ENCODE measurements at places on chromosomes 12 and 14.

DNA sequence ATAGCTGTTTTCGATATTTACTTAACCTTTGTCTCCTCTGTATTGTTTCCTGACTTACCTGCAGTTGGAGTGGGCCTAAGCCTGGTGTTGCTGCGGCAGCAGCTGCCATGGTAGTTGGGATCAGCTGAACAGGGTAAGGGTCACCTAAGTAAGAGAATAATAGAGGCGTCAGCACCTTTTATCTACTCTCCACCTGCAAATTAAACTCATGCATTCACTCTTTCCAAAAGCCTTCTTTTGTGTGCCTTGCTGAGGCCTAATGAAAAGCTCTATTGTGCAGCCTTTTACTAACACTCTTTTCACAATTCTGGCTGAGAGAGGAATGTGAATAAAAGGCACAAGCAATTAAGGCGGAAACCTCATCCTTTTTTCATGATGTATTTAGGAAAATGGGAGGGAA lies 308.7 kb downstream of the SOX5 start:
- DNase-seq = no peak

DNA sequence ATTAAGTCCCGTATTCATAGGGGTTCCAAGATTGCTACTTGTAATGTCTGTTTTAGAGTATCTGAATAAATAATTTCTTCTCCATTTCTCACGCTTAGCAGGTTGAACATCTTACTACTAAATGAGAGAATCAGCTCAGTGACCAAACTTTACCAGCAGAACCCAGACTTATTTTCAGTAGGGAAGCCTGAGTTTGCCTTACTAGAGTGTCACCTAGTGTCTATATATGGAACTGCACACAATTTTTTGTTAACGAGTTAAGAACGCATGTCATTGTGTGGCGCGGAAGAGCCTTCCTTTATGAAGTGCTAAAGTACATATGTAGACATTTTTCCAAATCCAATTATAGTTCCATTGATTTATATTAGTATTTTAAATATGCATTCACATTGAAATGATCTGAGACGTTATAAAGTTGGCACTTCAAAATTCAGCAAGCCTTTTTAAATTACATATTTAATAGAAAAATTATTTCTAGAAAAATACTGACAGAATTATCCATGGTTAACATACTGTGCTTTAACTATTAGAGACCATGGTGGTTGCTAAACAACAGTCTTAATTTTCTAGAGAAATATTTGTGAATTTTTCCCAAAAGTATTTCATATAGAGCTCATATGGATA lies 88.3 kb downstream of the RPS29 start:
- peak; percentile 12 for DNase-seq

DNA sequence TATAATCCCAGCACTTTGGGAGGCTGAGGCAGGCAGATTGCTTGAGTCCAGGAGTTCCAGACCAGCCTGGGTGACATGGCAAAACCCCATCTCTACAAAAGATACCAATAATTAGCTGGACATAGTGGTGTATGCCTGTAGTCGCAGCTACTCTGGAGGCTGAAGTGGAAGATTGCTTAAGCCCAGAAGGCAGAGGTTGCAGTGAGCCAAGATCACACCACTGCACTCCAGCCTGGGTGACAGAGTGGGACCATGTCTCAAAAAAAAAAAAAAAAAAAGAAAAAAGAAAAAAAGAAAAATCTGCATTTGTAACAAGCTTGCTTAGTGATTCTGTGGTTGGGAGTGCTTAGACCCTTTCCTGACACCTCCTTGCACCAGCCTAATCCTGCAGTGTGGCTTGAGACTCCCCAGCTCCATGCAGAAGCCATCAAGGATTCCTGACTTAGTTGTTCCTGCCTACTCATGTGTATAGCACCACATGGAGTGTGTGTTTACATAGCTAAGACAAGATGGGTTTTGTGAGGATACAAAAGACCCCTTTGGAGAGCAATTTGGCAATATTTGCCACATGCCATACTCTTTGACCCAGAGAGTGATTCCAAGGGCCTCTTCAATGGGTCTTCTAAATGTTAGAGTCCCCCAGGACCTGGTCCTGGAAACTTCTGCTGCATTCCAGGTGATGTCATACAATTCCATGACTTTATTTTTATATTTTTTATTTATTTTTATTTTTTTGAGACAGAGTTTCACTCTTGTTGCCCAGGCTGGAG lies 5.1 kb upstream of the TMED10 start:
- DNase-seq = no peak

DNA sequence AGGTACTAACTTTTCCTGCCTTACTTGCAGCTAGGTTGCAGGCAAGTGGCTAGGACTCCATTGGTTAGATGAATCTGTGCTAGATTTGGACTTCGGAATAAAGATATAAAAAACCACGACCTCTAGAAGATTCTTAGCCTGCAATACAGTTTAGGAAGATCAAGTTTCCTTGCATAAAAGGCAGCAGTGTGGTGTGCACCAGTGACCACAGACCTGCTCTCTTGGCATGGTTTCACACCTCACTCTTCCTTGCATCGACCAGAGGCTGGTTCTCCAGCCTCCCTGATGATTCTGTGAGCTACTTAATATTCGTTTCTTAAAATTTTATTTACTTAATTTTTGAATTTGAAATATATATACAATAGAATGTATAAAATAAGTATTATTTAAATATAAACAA lies 9.8 kb downstream of the KLHDC1 start:
- no peak for DNase-seq

- no peak for DNase-seq
Measured at GRCh38 chr14:34650786-34651584, 21.0 kb upstream of the SNX6 start.

DNA sequence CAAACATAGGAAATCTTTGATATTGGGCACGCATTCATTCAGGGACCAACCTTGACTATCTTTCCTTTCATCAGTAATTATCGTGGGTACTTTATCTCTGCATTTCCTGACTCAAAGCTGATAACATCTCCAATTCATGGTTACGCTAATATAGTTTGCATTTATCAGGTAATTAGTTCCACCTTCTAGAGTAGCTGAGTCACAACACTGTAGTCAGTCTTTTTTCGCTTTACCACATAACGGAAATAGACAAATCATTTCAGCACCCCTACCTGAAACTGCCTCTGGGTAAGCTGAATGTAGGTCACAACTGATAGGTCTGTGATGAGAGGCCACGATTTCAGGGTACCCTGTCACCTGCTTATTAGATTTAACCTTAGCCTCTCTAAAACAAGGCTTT lies 36.7 kb upstream of the IL22 start:
- DNase-seq = no peak
